ENCODE measurements at places on chromosomes 16 and 17.
A peak's percentile ranks its signal among the peaks of the same experiment; 100 is the strongest.

DNA sequence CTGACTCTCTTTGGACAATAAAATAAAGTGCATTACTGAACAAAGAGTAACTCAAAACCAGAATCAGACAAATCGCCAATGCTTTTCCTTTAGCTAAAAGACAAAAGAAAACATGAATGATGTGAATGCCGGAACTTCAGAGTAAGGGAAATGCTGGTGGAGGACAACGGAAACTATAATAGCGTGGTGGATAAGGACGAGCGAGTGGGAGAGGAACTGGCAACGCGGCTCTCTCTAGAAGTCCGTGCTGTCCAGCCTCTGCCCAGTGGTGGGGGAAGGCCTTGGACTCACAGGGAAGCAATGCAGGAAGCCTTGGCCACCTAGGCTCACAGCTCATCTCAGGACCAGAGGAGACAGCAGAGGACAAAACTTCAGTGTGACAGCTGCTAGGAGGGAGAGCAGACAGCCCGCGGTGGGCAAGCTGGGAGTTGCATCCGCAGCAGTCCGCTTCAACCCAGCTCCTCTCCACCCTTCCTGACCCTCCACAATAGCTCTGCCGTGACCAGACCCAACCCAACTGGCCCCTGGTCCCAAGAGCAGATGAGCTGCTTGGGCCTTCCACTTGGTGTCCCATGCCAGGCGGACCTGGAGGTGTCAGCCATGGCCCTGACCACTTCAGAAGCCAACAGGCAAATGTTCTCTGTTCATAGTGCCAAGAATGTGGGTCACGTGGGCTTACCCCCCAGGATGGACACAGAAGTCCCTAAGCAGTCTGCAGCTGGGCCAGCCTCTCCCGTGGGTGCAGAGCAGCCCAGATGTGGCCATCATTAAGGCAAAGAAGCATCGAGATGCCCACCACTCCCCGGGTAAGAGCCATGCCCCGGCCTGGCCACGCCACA, 5.3 kb upstream of the FAAP100 start:
- H3K4me3 ChIP-seq: no peak overlapping the region
- H3K27me3 ChIP-seq: peaks cover 3% of the 10 kb centered on the region
- H3K36me3 ChIP-seq: peaks cover 16% of the 10 kb centered on the region
- DNase-seq: no peak
- peaks cover 20% of the 10 kb centered on the region for H3K4me1 ChIP-seq

DNA sequence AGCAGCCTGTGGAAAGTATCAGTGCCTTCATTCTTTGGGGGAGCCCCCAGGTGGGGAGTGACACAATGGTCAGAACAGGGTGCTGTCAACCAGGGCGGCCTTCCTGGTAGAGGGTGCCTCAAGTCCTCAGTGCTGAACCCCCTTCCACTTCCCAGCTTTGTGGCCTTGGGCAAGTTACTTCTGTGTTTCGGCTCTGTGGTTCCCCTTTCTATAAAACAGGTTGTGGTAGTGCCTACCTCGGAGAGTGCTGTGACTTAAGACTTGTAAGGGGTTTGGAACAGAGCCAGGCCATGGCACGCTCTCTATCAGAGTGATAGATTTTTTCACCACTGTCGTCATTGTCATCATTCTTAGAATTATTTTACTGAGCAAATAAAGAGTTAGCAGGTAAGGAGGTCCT, 141.1 kb downstream of the CCDC182 start:
- no peaks in the 10 kb centered on the region for H3K36me3 ChIP-seq
- H3K27ac ChIP-seq: peak overlapping the region; percentile 96
- peak; percentile 65 for DNase-seq

DNA sequence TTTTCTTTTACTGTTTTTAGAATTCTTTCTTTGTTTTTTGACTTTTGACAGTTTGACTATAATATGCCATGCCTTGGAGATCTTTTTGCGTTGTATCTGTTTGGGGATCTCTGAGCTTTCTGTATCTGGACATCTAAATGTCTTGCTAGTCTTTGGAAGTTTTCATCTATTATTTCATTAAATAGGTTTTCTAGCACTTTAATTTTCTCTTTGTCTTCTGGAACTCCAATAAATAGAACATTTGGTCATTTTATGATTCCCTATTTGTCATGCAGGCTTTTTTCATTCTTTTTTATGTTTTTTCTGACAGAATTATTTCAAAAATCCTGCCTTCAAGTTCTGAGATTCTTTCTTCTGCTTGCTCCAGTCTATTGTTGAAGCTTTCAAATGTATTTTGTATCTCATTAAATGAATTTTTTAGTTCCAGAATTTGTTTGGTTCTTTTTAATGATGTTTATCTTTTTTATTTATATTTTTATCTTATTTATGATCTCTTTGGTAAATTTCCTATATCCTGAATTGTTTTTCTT, 201.4 kb downstream of the CHD9NB start:
- H3K27me3 ChIP-seq: no peaks in the 10 kb centered on the region
- no peak for DNase-seq
- H3K4me3 ChIP-seq: no peak overlapping the region
- H3K4me1 ChIP-seq: no peaks in the 10 kb centered on the region

GRCh38 chr17:44293509-44294226, 14.7 kb upstream of the RUNDC3A start:
- H3K4me3 ChIP-seq: no peak overlapping the region
- H3K36me3 ChIP-seq: no peaks in the 10 kb centered on the region
- DNase-seq: peak; percentile 29
- H3K4me1 ChIP-seq: peaks cover 7% of the 10 kb centered on the region
- H3K27ac ChIP-seq: peak overlapping the region; percentile 49

GRCh38 chr16:27597361-27597760, 47.4 kb downstream of the KATNIP start:
- no peak overlapping the region for H3K4me3 ChIP-seq
- H3K27me3 ChIP-seq: peaks cover 1% of the 10 kb centered on the region
- H3K36me3 ChIP-seq: peaks cover 3% of the 10 kb centered on the region
- no peaks in the 10 kb centered on the region for H3K4me1 ChIP-seq

DNA sequence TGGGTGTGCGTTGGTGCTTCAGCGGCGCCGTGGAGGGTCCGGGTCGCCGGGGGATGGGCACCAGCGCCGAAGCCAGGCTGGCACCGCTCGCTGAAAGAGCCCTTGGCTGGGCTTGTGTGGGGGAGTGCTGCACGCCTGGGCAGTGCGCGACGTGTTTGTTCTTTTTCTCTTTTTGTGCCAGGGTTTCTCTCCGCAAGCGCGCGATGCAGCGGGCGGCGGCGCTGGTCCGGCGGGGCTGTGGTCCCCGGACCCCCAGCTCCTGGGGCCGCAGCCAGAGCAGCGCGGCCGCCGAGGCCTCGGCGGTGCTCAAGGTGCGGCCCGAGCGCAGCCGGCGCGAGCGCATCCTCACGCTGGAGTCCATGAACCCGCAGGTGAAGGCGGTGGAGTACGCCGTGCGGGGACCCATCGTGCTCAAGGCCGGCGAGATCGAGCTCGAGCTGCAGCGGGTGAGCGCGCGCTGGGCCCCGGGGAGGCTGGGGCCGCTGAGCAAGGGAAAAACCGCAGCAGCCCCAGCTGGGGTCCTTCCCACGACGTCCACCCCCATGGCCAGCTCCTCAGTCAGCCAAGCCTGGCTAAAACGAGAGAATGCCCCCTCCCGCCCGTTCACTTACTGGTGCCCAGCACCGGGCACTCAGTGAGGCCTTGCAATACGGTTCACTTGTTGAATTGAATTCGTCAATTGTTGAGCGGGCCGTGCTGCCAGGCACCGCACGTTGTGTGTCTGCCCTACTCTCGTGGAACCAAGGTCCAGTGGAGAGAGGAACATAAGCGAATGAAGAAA, 541 bp downstream of the GPT2 start:
- peaks cover 10% of the 10 kb centered on the region for H3K4me1 ChIP-seq
- H3K27me3 ChIP-seq: peaks cover 2% of the 10 kb centered on the region
- peak overlapping the region; percentile 81 for H3K4me3 ChIP-seq
- no peak overlapping the region for H3K27ac ChIP-seq
- no peak for DNase-seq

Data from immature natural killer cell (primary cell).